ENCODE measurements at places on chromosomes 4 and X. TPM values are rescaled to one million over a fixed set of nuclear protein-coding genes. Genes with fewer than 3 reads are reported as not detected.
A peak's percentile ranks its signal among the peaks of the same experiment; 100 is the strongest.

Gene PALLD
- polyA plus RNA-seq, result 43.4 TPM

DNA sequence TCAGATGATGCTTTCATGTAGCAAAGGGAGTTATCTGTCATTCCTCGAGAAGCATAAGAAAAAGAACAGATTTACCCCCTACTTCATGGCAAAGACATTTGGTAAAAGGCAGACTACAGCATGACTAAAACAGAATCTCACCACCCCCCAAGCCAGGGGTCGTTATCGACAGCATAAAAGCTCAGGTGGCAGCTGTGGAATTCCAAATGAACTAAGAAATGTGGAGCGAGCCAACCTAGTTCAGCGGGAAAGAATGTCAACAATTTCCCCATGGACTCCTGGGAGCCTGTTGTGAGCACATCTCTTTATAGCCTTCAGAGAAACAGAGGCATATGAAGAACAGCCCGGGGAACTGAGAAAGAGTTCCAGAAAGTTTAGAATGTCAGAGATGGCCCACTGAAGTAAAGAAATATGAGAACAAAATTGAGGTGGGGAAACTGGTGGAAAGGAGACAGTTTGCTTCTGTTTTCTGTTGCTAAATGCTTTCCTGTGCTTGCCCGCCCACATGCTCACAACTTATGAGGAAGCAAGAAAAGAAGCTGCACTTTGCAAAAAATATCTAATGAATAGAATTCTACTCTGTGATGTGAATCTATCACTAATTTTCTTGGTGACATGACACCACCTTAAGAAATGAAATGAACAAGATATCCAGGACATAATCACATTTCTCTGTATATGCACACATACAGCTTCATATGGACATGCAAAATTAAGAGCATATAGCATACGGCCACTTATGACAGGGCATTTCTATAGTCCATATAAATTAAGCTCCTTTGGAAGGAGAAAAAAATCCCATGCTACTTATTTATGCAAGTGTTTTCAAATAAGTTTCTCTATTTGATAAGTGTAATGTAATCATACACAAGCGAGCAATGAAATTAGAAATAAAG, 135.3 kb upstream of the MID1 start:
- no peak for DNase-seq

- DNase-seq, result no peak
Observed at GRCh38 chr4:76536373-76536689, 101.3 kb downstream of the SHROOM3 start.

Gene TXK
- polyA plus RNA-seq, result 0.26 TPM

DNA sequence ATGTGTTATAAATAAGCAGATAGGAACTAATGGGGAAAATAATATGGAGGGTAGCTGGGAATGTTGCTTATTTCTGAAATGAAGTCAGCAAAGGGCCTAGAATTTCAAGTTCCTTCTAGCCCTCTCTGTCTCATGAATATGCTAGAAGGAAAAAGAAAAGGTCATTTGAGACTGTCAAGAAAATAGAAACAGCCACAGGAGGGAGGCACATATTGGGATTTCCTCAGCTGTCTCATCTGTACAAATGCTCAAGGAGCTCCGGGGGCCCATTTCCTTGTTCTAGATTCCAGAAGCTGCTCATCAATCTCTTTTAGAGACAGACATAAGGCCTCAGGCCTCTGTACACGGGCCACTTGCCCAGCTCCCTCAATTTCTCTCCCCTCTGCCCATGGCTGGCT, 127.6 kb upstream of the ETNPPL start:
- no peak for DNase-seq

GRCh38 chrX:139766545-139766983, 58.6 kb upstream of the MCF2 start:
- no peak for DNase-seq

- DNase-seq, result no peak
Observed at GRCh38 chr4:113687067-113687718, 74.3 kb downstream of the CAMK2D start.

GRCh38 chr4:45778514-45778913, 345.3 kb downstream of the GABRG1 start:
- no peak for DNase-seq

Gene MED14
- polyA plus RNA-seq, result 5.9 TPM

Gene MAGEA2B
- polyA plus RNA-seq, result not detected

- DNase-seq, result no peak
Observed at GRCh38 chr4:124537971-124538370, 174.6 kb downstream of the ANKRD50 start.

DNA sequence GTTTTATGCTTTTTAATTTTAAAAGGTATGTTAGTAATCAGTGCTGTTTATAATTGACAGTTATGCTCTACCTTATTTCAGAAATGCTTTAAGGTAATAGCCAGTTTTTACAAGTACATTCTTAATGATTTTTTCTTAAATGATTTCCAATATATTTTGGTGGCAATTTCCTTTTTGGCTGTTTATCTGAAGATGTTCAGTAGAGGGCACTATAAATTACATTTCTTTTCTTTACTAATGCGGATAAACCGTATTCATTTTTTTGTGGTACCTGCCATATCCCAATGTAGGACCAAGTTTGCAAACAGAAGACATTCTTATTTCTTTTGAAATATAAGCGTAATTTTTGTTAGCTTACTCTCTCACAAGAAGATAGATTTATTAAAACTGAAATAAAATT, 65.4 kb downstream of the CCKAR start:
- no peak for DNase-seq

DNA sequence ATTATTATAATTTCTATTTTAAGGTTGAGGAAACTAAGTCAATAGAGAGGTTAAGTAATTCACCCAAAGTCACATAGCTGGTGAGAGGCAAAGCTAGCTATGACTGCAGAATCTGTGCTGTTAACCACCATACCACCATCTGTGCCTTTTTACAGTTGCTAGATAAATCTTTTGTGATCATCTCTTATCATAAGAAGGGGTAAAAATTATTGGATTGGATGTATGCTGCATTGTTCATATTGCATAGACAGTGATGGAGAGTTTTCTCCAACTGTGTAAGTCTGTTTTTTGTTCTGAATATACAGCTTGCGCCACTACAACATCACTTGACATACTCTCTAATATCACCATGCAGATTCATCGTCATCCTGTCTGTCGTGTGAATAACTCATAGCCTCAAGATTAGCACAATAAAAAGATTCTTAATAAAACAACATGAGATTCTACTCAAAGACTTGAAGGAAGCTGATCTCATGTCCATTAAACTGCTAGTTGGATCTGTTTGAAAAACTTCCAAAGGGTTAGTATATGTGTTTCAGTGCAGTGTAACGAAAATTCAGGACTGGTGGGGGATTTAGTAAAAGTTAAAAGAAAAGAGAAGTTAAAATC, 495.9 kb downstream of the SPRY1 start:
- peak; percentile 32 for DNase-seq

DNA sequence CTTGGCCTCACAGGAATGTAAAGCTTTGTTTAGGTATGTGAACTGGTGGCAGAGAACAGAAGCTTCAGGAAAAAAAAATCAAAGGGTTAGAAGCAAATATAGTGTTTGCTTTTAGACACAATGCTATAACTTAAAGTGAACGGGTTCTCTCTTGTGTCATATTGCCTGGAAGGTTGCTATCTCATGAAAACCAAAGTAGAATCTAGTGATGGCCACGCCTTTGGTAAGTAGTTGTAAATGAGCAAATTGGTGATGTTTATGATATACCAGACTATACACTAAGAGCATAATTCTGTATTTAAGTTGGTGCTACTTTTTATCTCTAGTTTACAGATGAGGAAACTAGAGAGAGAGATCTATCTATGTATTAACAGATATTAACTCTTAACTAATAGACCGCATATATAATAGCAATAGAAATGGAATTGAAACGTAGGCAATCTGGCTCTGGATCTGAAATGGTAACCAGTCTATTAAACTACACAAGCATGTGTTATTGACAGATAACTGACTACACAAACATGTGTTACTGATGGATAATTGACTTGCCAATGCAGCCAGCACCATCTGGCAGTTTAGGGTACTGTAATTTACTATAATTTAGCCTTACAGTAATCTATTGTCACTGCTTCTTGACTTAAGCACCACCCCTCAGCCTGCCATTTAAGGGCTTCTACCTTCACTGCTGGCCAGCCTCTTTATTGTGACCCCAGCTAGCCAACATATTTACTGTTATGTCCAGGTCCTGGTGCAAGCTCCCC, 40.8 kb downstream of the HCCS start:
- peak; percentile 41 for DNase-seq

Gene SORCS2
- polyA plus RNA-seq, result 6.1 TPM

GRCh38 chrX:109966246-109966645, 36.7 kb upstream of the TMEM164 start:
- no peak for DNase-seq

DNA sequence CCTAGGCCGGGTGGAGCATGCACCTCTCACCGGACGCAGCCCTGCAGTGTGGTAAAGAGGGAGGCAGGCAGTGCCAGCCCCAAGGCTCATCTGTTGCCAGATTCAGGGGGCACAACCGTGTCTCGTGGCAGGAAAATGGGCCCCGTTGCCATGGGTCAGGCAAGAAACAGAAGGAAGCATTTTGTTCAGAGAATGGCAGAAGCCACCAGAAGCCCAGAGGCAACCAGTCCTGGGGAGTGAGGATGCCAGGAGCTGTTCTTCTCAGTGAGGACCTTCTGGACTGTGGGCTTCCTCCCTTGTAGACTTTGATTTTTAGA, 12.5 kb upstream of the UVSSA start:
- DNase-seq, result no peak

DNA sequence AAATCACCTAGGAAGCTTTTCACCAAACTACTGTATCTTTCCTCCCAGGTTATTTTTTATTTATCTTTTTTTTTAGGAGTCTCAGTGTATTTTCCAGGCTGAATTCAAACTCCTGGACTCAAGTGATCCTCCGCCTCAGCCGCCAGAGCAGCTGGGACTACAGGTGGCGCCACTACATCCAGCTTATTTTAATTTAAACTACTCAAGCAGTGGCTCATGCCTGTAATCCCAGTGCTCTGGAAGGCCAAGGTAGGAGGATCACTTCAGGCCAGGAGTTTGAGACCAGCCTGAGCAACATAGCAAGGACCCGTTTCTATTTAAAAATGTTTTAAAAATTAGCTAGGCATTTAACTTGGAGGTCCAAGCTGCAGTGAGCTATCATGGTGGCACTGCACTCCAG, 37.8 kb downstream of the LEF1 start:
- no peak for DNase-seq

Gene TEX13B
- not detected for polyA plus RNA-seq

GRCh38 chr4:34633241-34633640, 1611.1 kb downstream of the ARAP2 start:
- no peak for DNase-seq

GRCh38 chrX:18676050-18676449, 4.1 kb upstream of the RS1 start:
- DNase-seq, result no peak

GRCh38 chr4:70836081-70836480, 3.6 kb downstream of the GRSF1 start:
- no peak for DNase-seq

DNA sequence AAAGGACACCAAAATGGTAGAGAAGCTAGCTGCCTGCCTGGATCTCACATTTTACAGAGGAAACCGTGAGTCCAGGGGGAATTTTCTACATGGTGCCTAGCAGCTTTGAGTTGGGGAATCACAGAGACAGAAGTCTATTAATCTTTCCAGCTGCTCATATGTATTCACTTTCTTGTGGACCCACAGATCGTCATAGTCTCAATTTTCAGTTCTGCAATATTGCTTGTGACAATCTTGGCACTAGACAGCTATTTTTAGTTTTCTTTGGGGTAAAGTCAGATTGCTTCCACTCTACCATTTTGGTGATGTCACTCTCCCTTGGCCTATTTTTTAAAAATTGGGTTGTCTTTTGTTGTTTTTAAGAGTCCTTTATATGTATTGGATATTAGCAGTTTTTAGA, 233.4 kb upstream of the STK26 start:
- DNase-seq, result no peak

- DNase-seq, result no peak
Observed at GRCh38 chr4:110837896-110838450, 215.1 kb upstream of the PITX2 start.

GRCh38 chrX:134875671-134876070, 115.1 kb upstream of the SMIM10 start:
- no peak for DNase-seq

DNA sequence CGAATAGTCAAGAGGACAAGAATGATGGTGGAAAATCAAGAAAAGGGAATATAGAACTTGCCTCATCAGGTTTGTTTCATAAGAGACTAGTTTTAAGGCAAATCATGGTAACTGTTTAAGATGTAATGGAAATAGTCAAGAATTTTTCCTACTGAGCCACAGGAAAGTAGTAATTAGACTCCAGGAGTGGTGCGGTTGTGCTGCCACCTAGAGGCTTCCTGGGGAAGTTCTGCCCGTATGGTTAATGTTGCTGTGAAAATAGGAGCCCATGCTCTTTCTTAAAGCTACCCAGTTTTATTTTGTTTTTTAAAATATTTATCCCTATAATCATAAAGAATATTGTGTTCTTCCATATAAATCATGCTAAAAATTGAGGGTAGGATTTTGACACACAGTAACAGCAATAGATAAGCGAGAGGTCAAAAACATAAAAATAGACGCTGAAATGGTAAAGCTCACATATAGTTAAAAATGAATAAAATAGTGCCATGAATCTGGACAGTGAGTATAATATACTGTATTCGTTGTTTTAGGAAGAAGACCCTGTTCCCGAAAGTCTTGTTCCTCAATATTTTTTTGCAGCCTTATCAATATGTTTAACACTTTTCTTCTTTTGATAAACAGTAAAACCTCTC, 87.0 kb downstream of the PHOX2B start:
- no peak for DNase-seq

GRCh38 chr4:145423017-145423708, 58.5 kb upstream of the SMAD1 start:
- no peak for DNase-seq

Gene GATA1
- not detected for polyA plus RNA-seq

DNA sequence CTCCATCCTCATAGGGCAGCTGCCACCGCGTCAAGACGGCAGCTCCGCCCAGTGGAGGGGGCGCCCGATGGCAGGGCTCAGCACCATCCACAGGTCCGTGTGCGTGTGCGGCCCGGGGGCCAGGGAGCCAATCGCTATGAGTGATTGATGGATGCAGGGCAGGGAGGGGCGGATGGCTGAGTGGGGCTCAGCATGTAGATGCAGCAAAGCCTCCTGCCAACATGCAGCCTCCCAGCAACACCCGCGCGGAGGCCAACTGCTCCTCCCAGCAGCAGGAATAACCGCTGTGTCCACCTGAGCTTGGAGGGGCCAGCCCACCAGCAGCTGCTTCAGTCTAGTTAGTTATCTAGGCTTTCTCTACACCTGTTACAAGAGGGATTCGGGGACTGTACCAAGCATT, 77.4 kb downstream of the MTMR1 start:
- no peak for DNase-seq
